CD4-positive, alpha-beta T cell treated with Interleukin-4 for 4 hours (primary cell): ENCODE measurements at places on chromosomes 3 and 15.

DNA sequence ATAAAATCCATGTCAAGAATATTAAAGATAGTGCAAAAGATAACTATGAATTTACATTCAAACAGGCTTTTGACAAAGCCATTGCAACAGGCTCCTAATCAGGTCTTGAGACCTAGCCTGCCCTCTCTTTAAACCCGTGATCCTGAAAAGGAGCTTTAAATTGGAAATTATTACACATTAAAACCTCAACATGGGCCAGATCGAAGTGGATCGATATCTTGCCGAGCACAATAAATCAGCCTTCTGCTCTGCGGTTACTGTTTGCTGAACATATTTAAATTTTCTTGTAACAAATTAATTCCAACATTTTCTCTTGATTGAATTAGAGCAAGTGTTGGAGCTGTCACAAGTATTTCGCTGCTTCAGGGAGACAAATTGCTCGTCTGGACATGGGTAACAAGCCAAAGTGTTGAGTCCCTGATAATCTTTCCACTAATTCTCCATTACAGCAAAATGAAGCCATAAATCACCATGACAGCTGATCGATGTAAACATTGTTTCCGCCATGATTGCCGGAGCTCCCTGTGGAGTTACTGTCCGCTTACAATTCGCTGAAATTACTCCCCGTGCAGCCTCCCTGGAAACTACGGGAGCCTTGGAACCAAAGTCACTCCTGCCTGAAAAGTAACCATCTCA, 47.6 kb downstream of the SHOX2 start:
- no peak for DNase-seq

- DNase-seq: no peak
Observed at GRCh38 chr3:136937851-136938250, 19.9 kb upstream of the IL20RB start.

- DNase-seq: no peak
Observed at GRCh38 chr3:142507241-142507640, 59.4 kb upstream of the XRN1 start.

GRCh38 chr3:71647751-71648150, 64.2 kb upstream of the FOXP1 start:
- DNase-seq: no peak

DNA sequence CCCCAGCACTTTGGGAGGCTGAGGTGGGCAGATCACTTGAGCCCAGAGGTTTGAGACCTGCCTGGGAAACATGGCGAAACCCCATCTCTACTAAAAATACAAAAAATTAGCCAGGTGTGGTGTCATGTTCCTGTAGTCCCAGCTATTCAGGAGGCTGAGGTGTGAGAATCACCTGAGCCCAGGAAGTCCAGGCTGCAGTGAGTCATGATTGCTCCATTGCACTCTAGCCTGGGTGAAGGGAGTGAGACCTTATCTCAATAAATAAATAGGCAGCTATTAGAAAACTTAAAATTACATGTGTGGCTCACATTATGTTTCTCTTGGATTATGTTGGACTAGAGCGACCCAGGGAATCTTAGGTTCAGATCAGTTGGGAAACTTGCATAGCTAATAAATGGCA, 69.7 kb downstream of the RPLP1 start:
- no peak for DNase-seq

GRCh38 chr3:112979244-112979832, 4.4 kb upstream of the CD200R1 start:
- peak; percentile 73 for DNase-seq

DNA sequence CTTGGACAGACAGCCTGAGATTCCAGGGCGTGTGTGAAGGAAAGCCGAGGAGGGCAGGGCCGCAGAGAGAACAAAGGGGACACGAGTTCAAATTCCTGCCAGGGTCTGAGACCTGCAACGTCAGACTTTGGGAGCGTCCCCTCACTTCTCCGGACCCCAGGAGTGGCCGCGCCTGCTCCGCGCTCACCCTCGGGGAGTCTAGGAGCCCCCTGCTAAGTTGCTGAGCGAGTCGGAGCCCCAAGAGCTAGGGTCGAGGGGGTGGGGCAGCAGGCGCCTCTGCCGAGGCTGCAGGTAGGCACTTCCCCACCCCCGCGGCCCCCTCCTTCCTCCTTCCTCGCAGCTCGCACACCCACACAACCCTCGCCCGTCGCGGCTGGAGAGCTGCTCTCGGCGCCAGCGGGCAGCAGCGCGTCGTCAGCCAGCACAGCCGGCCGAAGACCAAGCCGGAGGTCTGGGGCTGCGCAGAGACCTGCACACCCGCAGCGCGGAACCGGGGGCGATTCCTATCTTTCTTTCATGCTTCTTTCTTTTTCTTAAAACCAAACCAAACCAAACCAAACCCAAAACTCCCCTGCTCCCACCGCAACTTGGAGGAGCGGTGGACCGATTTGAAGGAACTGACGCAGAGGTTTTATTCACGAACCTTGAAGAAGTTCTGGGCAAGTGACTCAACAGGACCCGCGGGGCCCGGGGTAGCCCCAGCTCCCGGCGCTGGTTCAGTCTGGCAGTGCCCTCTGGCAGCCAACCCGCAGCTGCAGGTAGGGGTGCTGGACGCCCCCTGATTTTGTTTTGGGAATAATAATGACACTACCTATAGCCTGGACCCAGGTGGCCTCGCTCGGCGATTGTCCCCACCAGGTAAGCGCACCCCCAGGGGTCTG, at the start of gene ANKRD34C:
TSS of gene ANKRD34C (plus strand) at position 352 of the 881 bp plus-strand sequence. CDS start 10,563 bp downstream, outside the sequence.
- no peak for DNase-seq

DNA sequence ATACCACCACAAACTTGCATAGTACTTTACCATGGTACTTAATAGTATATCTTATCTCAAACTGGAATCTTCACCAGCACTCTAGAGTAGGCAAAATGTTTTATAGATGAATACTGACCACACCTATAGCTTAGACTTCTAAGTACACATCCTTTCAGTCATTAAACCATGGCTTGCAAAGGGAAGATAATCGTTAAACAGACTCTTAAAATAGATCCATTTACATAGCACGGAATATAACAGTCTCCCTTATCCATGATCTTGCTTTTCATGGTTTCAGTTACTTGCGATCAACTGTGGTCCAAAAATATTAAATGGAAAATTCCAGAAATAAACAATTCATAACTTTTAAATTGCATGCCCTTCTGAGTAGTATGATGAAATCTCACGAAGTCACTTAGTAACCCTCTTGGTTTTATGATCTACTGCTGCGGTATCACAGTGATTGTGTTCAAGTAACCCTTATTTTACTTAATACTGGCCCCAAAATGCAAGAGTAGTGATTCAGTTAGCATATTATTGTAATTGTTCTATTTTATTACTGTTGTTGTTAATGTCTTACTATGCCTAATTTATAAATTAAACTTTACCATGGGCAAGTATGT, 111.4 kb downstream of the HERC1 start:
- DNase-seq: no peak

DNA sequence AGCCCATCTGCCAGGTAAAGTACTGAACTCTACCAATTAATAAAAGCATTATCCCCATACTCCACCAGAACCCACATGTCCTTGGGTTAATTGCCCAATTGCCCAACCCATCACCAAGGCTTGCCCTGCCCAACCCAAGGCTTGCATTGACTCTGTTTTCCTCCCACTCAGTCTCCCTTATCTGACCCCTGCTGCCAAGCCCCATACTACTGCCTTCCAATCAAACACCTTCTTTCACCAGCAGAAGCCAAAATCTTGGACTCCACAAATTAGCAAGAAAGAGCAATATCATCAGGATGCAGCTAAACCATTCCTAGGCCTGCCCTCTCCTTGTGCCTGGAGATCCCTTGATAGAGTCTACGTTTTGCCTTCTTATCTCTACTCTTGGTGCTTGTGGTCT, 602.9 kb downstream of the NTRK3 start:
- DNase-seq: no peak

- peak; percentile 63 for DNase-seq
Observed at GRCh38 chr3:57983734-57984518, 24.3 kb upstream of the FLNB start.

GRCh38 chr3:33096093-33096868, 665 bp downstream of the GLB1 start:
- DNase-seq: peak; percentile 35

DNA sequence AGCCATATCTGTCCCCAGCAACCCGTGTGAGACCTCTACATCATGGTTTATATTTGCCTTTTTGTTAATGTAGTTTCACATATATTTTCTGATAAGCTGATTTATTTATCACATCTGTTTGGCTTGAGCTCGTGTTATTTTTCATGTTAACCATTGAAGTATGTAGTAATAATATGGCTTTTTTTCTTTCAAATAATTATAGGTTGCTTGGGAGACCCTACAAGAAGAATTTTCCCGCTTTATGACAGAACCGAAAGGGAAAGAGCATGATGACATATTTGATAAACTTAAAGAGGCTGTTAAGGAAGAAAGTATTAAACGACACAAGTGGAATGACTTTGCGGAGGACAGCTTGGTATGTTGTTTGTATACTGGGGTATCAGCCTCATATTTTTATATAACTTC, 63.9 kb downstream of the OPA1 start:
- no peak for DNase-seq

DNA sequence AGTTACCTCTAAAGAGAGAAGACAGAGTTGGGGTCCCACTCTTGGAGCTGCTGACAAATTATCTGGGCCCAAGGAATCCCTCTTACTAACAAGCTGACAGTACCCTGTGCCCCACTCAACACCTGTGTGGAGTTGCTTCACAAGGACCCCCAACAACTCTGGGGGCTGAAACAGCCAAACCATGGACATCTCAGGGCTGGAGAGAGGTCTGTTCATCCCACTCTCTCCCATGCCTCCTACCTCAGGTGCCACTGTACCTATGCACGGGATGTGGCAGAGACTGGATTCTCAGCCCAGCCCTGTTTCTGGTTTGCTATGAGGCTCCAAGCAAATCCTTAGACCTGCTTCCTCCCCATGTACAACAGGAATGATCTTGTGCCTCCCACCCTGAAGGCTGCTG, 101.7 kb downstream of the ETFA start:
- no peak for DNase-seq

- DNase-seq: no peak
Observed at GRCh38 chr3:67686069-67686468, 31.7 kb upstream of the SUCLG2 start.

DNA sequence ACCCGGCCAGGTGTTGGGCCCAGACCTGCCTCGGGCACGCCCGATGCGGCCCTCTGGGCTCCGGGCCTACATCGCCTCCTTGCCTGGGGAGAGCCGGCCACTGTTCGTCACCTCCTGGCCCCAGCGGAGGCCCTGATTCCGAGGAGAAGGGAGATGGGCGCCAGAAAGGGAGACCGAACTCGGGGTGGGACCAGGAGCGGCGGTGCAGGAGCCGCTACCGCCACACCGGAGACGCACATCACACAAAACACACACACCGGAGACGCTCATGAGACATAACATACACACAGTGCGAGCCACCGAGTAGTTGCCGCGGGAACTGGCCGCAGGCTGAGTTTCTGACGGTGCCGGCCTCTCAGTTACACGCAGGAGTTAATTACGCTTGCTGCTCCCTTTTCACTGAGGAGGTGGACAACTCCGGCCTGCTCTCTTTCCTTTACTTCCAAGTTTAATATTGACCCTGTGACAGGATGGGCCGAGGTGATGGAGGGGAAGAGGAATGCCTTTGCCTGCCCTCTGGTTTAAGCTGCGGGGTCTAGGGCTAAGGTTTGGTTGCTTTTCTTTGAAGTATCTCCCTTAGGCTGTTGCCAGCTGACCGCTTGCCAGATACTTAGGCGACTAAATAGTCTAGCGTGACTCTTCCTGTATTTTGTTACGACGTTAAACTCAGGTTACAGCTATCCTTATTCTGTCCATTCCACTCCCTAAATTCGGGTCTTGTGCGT, 570 bp downstream of the PCNP start:
- peak; percentile 62 for DNase-seq
